ENCODE measurements at places on chromosomes 13 and 19. TPM values are rescaled to one million over a fixed set of nuclear protein-coding genes. Genes with fewer than 3 reads are reported as not detected.

CKM gene
- 21,473 TPM for polyA plus RNA-seq

RFPL4A gene
- polyA plus RNA-seq = not detected

NKPD1 gene
- polyA plus RNA-seq = 0.08 TPM

LAIR1 gene
- polyA plus RNA-seq = 0.93 TPM

SCEL gene
- polyA plus RNA-seq = 0.04 TPM

- no peak for DNase-seq
Observed at GRCh38 chr19:30036154-30037129, 94.4 kb downstream of the URI1 start.

- DNase-seq = no peak
Observed at GRCh38 chr13:51058461-51059167, 52.5 kb downstream of the C13orf42 start.

GRCh38 chr13:112836940-112837339 is 132.1 kb upstream of the MCF2L start:
- no peak for DNase-seq

- DNase-seq = no peak
Observed at GRCh38 chr13:66410314-66410713, 819.8 kb downstream of the PCDH9 start.

DNA sequence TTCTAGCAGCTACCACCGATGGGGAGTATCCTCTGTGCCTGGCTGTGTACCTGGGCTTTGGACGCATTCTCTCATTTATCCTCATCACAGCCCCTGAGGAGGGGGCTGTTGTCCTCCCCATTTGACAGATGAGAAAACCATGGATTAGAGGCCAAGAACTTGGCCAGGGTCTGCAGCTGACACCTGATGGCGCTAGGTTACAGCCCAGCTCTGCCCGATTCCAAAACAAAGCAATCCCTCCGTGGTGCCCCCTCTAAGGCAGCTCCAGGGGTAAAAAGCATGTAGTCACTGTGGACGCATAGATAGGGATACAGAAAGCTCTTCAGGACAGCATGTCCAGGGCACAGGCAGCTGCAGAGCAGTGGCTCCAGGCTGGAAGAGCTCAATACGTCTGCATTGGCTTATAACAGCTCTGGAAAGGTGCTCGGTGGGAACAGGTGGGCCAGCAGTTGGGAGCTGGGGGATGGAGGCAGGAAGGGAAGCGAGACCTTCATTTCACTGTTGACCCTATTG is 35.4 kb upstream of the UQCRFS1 start:
- no peak for DNase-seq

- DNase-seq = no peak
Observed at GRCh38 chr19:30206187-30206586, 166.0 kb upstream of the ZNF536 start.

GRCh38 chr13:76723551-76724232 is 162.5 kb downstream of the KCTD12 start:
- no peak for DNase-seq

DNA sequence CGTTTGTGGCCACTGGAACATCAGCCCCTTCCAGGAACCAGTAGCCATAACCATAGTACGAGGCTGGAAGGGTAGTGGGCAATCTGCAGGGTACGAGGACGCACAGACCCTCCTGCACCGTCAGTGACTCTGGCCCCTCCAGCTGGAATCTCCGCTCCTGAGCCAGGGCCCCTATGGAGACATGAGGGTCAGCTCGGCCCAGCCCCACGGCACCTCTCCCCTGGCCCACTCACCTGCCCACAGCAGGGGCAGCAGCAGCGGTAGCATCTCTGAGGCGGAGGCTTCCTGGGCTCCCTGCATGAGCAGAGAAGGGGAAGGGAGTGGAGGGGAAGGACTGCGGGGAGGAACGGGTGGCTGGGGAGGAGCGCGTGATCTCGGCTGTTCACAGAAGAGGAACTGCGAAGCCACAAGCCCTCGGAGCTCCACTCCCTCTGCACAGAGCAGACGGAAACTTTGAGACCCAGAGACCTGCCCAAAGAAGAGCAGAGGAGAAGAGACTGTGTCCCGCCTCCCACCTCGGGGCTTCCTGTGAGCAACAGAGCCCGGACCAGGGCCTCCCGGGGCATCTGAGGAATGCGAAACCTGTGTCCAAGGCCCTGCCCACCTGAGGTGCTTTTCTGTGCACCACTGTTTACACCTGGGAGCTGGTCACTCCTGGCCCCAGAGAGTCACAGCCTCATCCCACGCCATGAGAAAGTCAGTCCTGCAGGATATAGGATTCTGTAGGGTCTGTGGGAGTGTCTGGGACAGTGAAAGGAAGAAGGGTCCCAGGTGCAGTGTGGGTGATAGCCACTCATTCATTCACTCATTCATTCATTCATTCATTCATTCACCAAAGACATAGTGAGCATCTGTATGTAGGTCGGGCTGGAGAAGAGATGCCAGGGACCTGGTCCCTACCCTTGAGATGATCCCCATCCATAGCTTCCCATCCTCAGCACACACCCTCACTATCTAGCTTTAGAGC is at the start of gene SIGLEC6:
Gene SIGLEC6 (minus strand): TSS at position 322 of the 967 bp plus-strand sequence. CDS start 22 bp downstream, at position 300.
- peak; percentile 41 for DNase-seq

GRCh38 chr13:36630181-36630803 is 43.5 kb upstream of the SERTM1 start:
- no peak for DNase-seq

DNA sequence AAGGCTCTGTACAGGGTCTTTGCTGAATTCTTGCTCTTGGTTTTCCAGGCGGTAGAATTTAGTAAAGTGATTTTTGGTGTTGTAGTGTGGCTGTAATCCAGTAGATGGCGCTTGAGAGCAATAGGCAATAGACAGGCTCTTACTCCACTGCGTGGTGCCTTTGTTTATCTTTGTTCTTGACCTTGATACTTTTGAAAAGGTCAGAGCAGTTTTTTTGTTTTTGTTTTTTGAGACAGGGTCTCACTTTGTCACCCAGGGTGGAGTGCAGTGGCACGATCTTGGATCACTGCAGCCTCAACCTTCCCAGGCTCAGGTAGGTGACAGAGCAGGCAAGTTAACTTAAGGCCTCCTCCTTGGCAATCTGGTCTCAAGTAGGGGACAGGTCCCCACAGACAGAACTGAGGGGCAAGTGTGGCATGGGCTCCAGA is 12.2 kb upstream of the LILRA5 start:
- no peak for DNase-seq

GRCh38 chr13:27170516-27171243 is 931 bp downstream of the USP12 start:
- peak; percentile 50 for DNase-seq

GRCh38 chr13:113327391-113327765 is 30.3 kb downstream of the LAMP1 start:
- DNase-seq = peak; percentile 72

All from psoas muscle (tissue), 8 donors.